ENCODE measurements at places on chromosomes 11 and 22.

DNA sequence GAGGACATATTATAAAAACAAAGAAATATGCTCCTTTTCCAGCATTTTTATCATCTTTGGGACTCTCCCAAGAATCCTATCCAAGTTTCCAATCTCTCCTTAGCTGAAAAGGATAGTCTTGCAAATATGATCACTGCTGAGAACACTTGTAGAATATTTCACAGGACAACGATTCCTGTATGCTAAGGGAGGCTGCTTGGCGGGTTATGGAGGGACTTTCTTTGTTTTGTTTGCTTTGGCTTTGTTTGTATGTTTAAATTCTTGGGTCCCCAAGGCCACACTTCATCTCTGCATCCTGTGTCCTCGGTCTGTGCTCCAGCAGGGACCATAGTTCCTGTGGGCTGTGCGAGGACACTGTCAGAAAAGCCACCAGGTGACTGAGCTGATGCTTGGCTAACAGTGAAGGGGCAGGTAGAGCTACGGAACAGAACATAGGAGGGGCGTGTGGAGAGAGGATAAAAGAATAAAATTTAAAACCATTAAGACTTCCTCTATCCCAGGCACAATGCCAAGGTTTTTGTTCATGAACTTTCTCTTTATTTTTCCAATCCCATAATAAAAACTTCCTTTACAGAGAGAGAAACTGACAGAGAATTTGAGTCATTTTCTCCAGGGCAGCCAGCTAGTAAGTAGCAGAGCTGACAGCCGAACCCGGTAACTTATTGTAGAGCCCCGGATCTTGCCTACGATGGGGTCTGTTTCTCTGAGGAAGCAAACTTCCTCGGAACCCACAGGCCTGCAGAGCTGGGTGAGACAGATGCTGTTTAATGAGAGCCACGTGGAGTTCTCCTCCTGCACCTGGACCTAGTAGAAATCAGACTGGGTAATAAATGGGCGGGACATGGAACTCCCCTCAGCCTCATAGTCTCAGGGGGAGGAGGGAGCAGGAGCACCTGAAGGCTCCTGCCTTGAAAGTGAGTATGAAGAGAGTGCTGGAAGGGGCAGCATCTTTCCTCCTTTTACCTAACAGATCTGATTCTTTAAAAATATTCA is at the start of gene IZUMO1R:
TSS of gene IZUMO1R (plus strand) at position 615 of the 993 bp plus-strand sequence. CDS start 1,057 bp downstream, outside the sequence.
- DNase-seq = no peak

DNA sequence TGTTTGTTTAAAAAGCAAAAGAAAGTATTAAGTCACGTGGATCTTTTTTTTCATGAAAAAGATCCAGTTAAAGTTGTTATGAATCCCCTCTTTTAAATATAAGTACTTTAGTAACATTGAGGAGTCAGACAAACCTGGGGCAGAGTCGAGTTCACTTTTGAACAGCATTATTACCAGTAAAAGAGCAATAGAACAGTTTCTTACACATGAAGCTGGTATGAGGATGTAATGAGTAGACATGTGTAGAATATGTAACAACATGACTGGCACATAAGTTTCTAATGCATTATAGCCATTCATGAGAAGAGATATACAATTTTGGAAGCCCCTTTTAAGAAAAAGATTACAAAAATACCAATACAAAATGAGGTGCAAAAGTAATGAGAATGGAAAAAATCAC is 7.6 kb upstream of the MUC15 start:
- no peak for DNase-seq

DNA sequence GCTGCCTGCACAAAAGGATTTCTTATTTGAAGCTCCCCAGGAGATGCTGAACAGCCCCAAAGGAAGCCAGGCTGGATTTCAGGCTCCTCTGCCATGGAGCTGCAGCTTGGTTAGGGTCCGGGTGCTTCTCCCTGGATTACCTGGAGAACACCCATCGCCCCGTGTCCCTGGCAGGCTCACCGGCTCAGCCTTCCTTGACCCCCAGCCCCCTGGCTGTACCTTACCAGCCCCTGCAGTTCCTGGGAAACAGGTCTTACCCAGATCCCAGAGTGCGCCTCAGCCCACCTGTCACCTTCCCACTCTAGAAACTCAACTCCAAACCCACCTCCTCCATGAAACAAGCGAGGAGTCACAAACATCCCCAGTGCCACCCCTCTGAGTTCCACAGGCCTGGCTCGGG is 45.3 kb upstream of the CD5 start:
- no peak for DNase-seq

DNA sequence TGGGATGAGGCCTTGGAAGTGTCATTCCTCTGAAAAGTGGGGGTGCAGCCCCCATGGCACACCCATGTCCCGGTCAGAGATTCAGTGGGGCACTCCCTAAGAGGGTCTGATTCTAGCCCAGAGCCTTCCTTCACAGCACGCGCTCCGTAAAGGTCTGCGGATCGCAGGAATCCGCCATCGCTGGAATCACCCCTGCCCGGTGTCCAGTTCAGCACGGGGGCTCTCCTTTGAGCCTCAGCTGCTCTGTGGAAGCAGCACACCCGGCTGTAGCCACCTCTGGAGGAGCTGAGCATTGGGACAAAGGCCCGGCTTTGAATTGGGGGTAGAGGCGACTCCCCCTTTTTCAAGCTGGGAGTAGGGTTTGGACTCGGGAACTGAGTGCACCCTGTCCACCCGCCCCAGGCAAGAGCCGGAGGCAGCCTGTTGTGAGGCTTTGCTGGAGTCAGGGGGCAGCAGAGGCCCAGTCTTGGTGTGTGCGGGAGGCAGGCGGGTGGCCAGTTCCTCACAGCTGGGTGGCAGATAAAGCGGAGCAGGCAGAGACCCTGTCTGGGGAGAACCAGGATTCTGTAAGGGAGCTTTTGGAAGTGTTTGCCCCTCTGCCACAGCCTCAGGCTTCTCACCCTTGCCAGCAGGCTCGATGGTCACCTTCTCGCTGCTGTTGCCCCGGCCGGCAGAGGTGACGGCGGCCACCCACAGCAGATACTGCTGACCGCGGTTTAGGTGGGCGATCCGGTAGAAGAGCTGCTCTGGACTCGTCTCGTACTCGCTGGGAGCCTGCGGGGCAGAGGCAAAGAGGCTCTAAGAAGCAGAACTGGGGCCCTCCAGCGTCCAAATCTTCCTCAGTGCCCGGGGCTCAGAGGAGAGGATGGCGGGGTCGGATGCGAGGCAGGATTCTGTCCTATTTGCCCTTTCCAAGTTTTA is 115.9 kb downstream of the CEP164 start:
- DNase-seq = peak; percentile 86

- no peak for DNase-seq
Measured at GRCh38 chr22:46795140-46795539, 32.7 kb downstream of the TBC1D22A start.

GRCh38 chr11:28962502-28962901 is 854.3 kb downstream of the METTL15 start:
- no peak for DNase-seq

GRCh38 chr22:37156686-37157435 is 7.1 kb upstream of the IL2RB start:
- no peak for DNase-seq

DNA sequence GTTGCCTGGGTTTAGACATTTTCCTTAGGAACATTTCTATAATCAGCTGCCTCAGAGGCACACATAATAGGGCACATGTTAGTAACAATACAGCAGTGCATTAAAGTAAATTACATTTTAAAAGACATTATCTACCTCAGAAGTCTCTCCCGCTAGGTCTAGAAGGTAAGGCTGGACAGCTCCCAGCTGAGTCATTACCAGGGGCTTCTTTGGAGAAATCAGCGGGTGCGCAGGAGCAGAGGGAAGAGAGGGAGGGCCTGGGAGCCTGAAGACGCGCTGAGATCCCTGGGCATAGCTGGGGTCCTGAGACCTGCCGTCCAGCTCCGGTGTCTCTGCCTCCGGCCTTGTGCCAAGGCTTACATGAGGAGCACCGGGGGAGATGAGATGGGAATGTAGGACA is 67.7 kb downstream of the TMPRSS5 start:
- no peak for DNase-seq

- DNase-seq = peak; percentile 93
Measured at GRCh38 chr11:65489035-65489705, 9.7 kb upstream of the MALAT1 start.

DNA sequence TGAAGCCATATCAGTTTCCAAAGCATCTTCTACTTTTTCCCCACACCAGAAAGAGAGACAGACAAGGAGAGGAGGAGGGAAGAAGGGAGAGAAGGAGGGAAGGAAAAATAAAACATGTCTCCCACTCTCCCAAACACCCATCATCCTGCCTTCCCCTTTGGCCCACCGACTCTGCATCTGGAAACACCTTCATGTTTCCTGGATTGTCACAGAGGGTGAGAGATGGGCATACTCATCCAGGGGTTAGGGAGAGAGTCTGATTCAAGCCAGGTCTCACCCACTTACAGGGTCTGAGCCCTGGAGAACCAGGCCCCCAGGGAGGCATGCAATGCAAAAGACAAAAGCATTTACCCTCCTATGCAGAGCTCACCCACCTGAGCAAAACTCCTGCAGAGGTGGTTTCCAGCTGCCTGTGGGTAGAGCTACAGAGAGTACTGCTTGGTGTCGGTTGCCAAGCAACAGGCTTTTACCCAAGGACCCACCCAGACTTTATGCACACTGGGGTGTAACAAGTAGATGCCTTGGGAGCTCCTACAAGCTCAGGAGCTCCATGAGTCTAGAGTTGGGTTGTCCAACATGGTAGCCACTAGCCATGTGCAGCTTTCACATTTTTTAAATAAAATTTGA is 33.4 kb downstream of the MN1 start:
- no peak for DNase-seq

- DNase-seq = no peak
Measured at GRCh38 chr22:28375761-28376534, 303.7 kb downstream of the TTC28 start.

DNA sequence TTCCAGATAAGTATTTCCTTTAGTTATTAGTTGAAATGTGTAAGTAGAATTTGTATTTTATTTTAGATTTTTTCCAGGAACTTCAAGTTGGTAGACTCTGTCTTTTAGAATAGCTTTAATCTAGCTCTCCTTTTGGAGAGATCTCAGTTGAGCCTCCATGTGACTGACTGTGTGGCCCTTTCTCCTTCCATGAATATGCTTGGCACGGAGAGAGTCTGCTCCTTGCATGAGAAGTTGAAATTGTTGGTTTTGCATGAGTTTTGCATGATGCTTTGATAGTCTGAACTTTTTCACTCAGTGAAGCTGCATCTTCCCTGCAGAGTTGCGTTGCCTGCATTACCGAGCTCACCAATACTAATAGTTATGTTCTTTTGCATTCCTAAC is 32.8 kb upstream of the CTTN start:
- DNase-seq = no peak

DNA sequence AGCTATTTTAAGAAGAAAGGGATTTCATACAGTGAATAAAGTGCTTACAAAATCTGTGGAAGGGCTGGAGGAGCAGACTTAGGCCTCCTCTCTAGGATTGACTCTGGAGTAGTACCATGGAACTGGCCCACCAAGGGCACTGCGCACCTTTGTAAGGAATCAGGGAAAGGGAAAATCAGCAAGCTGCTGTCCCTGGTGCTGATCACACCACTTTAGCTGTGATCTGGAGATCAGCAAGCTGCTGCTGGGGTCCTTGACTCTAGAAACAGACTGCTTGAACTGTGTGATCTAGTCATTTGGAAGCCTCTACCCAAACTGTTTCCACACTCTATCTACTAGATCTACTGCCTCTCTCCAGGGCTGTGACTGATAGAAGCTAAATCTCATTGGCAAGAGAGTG is 18.4 kb upstream of the TECTA start:
- DNase-seq = peak; percentile 66

DNA sequence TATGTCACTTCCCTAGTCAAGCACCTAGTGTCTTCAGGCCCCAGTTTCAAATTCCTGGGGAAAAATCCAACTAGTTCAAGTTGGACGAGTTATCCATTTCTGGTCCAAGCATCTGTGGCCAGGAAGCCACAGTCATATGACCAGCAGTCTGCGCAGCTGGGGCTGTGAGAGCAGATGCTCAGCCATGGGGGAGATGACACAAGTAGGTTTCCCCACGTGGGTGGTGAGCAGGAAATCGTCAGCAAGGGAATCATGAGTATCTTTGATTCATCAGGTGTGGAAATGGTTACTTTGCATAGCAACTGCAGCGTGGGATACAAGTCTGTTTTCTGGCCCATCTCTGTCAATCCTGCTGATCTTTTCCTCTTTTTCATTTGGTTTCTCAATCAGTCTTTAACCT is 185.3 kb downstream of the C11orf91 start:
- no peak for DNase-seq

DNA sequence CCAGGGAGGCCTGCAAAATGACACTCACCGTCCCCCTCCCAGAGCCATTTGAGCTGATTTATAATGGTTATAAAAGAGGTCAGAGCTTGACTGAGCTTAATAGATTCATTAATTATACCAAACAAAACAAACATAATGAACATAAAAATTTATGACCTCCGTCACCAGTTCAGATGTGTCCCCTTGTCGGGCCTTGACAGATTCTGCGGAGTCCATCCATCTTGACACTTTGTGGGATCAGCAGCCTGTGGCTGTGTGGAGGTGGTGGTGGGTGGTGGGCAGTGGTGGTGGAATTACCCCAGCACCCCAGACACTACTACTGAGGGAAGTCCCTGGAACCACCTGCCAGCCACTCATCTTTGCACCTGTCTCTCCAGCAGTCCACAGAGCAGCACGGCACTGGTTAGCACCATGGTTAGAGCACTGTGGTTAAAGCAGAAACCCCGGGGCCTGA is 83.5 kb downstream of the DSCAML1 start:
- DNase-seq = no peak

GRCh38 chr22:19775496-19776325 is 15.1 kb downstream of the TBX1 start:
- no peak for DNase-seq

GRCh38 chr11:101211407-101211975 is 81.9 kb upstream of the PGR start:
- no peak for DNase-seq

- DNase-seq = no peak
Measured at GRCh38 chr11:68436162-68436888, 24.2 kb upstream of the PPP6R3 start.

GRCh38 chr11:83120327-83120726 is 36.6 kb upstream of the PCF11 start:
- DNase-seq = no peak

- DNase-seq = peak; percentile 53
Measured at GRCh38 chr22:29737251-29738117, 17.7 kb downstream of the CABP7 start.

DNA sequence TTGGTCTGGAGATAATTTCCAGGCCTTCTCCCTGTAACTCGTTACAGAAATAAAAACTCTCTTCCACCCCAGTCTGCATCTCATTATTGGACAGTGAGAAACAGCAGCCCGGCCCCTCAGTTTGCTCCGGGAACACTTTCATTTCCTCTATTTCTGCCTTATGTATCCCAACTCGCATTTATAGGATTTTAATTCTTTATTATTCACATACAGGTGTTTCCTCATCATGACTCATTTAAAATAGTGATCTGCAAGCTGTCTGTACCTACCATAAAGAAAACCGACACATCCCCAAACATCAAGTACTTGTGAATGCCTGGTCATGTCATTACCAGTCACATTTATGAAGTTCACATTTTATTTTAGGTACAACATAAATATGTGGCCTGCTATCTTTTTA is 42.8 kb downstream of the PIWIL3 start:
- DNase-seq = no peak

- DNase-seq = no peak
Measured at GRCh38 chr11:58125469-58125868, at the start of gene OR9I1. Gene OR9I1, minus strand, starts transcription at chr11:58125530. Its CDS starts 6,086 bp downstream, at chr11:58119444.

All from H9 (cell line).